Jurkat, Clone E6-1 (cell line): ENCODE measurements at places on chromosomes 6 and 20.

DNA sequence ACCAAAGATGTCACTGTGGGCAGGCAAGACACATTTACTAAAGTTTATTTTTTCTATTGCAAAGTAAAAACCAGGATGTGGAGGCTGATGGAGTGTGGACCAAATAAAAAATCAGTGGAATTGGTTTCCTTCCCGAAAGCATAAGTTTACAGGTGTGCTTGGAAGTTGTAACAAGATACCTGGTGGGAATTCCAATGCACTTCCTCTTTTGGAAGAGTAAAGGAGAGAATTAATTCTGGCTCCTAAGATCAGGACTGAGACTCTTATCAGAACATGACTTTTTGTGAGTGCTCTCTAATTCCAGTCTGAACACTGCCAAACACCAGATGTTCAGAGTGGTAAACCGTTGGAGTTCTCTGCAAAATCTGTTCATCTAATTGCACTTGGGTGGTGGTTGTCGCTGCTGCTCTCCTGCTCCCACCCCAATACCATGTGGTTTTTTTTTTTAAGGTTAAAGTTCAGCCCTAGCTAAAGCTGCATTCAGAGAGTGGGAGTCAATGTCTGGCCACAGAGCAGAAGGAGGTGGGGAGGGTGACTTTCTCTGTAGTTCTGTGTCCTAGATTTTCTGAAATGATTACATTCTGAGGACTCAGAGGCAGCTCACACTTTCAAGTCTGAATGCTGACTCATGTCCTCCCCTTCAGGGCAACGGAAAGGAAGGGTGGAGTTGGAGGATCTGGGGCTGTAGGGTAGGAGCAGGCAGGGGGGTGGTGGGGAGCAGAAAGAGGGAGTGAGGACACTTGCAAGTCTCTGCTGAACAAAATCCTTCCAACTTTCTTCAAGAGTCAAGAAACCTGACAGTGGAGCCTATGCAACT is 275.8 kb upstream of the PRDM1 start:
- peak; percentile 98 for DNase-seq

DNA sequence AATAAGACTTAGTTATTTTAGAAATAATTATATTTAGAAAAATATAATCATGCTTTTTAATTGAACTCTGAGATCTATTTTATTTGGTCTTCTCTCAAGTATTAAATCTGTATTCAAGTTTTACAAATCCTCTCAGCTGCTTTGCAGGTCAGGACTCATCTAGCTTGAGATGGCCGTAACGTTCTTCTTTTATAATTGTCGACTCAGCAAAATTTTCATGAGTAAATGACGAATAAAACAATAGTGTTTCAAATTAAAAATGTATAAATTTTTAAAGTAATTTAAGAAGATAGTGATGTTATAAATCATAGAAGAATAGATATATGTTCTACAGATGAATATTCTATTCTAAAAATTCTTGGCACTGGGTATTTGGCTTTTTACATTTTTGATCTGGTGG is 957.1 kb upstream of the EYS start:
- no peak for DNase-seq

- no peak for DNase-seq
These were observed 48.6 kb downstream of the PSMB1 start for GRCh38 chr6:170504479-170504878.

DNA sequence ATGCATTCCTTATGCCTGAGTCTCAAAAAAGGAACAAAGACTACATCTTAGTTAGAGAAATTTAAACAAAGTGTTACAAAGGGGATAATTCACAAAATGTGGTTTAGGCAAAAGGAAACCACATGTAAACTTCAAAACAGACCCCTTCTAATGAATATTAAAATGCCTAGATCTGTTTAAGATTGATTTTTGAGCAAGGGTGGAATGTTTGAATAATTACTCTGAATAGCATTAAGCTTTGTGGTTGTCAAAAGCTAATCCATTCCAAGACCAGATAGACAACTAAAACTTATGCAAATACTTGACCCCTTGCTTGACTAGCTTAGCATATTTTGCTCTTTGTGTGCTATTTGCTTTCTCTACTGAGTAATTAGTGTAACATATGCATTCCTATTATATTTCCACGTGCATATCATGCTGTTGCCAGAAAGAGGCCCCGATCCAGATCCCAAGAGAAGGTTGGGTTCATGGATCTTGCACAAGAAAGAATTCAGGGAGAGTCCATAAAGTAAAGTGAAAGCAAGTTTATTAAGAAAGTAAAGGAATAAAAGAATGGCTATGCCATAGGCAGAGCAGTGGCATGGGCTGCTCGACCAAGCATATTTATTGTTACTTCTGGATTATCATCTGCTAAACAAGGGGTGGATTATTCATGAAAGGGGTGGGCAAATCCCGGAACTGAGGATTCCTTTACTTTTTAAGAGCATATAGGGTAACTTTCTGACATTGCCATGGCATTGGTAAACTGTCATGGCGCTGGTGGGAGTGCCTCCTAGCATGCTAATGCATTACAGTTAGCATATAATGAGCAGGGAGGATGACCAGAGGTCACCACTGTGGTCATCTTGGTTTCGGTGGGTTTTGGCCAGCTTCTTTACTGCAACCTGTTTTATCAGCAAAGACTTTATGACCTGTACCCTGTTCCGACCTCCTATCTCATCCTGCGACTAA is 1193.4 kb upstream of the EYS start:
- no peak for DNase-seq

GRCh38 chr20:2657674-2658073 is 5.2 kb downstream of the NOP56 start:
- DNase-seq: no peak

- no peak for DNase-seq
These were observed 13.6 kb downstream of the ITPA start for GRCh38 chr20:3222635-3223600.

- DNase-seq: no peak
These were observed 60.9 kb downstream of the PYGB start for GRCh38 chr20:25308671-25309394.
